Glomerular endothelial cell (primary cell): ENCODE measurements at places on chromosomes 12 and 14. TPM values are rescaled to one million over a fixed set of nuclear protein-coding genes. Genes with fewer than 3 reads are reported as not detected.

The PMEL gene
- 0.58 and 1.1 TPM in 2 replicates for total RNA-seq

The DDN gene
- 0.10 and 0.12 TPM in 2 replicates for total RNA-seq

The MGAT4C gene
- 0.05 and 0.47 TPM in 2 replicates for total RNA-seq

The NKX2-1 gene
- total RNA-seq, result not detected in 2 replicates

The ESYT1 gene
- 269 and 275 TPM in 2 replicates for total RNA-seq

The SYCP3 gene
- total RNA-seq, result 2.0 TPM in 1 of 2 replicates, not detected in the other

The RASSF3 gene
- 64.8 and 70.5 TPM in 2 replicates for total RNA-seq

The TAS2R8 gene
- not detected in 2 replicates for total RNA-seq
